ENCODE measurements at places on chromosomes 7 and 10.

GRCh38 chr10:2541176-2541575 lies 526.2 kb upstream of the PFKP start:
- DNase-seq, result no peak

DNA sequence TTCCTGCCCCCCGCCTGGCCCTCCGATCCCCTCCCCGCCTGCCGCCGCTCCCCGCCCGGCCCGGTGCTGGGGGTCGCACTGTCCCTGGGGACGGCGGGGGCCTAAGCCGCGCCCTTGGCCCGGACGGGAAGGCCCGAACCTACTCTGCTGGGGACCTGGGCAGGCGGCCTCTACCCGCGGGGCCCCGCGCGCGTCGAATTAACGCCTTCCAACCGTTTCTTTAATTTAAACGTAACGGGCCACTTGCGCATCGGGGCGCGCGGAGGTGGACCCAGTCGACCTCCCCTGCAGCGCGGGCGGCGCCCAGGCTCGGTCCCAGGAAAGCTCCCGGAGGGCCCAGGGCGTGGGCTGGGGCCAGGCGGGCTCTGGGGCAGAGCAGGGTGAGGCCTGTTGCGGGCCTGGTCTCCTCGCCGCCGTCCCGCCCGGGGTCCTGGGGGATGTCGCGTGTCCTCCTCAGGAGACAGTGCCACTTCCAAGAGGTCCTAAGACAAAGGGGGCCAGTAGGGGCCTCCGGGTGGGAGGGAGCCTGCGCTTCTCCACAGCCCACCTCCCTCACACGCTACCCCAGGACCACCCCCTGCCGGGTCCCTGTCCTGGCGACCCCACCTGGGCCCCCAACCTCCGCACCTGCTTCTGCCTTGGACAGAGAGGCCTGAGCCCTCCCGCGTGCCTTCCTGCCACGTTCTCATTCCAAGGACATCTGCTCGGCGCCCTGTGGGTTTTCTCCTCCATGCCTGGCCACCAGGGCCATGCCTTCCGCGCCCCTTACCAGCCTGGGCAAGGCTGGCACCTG lies 658 bp upstream of the PTPRN2 start:
- no peak for DNase-seq

DNA sequence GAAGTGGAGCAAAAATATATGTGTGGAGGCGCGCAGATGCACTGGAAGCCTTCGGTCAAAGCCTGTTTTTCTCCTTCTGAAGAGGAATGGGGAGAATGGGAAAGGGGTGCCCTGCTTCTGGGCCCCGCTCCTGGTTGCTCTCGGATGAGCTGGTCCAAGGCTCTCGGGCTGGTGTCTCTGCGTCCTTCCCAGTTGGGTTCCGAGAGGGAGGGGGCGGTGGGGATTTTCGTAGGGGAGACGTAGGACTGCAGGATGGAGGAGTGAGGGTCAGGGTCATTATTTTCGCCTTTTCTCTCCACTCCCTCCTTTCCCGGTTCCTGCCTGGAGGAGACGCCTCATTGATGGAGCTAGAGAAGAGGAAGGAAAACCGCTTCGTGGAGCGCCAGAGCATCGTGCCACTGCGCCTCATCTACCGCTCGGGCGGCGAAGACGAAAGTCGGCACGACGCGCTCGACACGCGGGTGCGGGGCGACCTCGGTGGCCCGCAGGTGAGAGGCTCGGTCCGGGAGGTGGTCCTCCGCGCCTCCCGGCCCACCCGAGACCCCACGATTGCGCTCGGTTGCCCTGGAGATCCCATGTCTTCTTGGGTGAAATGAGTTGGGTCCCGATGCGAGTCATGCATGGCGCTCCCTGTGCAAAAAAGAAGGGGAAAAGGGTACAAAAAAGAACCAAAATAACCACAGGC lies 790 bp downstream of the ADAM22 start:
- no peak for DNase-seq

DNA sequence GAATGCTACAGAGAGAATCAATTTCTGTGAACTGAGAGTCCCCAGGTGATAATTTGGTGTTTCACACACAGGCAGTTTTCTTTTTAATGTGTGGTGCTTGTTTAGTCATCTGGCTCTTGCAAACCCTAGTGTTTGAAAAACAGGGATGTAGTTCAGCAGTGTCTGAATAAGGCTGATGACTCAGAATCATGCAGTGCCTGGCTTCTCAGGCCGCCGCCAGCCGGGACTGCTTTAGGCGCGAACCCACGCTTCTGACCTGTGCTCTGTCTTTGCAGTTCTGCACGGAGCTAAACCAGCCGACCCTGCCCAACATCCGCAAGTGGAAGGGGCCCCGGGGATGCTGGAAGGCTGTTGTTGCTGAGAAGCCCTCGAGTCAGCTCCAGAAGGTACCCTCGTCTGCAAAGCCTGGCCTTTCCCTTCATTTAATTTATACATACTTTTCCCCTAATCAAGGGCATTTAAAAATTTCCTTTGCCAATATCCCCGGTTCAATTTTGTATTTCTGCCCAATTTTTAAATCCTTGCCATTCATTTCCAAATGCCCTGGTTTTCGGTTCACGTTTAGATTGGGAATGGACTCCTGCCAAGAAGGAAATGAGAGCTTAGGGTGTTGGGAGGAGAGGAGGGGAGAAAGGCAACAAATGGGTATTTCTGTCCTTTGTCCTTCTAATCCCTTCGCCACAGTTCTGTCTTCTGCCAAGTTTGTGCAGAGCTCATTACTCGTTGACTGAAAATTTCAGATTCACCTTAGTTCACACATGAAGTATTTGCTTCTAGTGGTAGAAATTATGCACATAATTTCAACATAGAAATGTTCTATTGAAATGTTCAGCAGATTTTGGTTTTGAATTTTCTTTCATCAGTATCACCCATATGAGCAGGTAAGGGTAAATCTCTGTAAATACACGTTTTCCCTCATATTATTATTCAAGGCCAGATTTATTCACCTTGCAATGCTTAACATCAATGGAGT lies 108.5 kb upstream of the ANLN start:
- DNase-seq, result no peak

DNA sequence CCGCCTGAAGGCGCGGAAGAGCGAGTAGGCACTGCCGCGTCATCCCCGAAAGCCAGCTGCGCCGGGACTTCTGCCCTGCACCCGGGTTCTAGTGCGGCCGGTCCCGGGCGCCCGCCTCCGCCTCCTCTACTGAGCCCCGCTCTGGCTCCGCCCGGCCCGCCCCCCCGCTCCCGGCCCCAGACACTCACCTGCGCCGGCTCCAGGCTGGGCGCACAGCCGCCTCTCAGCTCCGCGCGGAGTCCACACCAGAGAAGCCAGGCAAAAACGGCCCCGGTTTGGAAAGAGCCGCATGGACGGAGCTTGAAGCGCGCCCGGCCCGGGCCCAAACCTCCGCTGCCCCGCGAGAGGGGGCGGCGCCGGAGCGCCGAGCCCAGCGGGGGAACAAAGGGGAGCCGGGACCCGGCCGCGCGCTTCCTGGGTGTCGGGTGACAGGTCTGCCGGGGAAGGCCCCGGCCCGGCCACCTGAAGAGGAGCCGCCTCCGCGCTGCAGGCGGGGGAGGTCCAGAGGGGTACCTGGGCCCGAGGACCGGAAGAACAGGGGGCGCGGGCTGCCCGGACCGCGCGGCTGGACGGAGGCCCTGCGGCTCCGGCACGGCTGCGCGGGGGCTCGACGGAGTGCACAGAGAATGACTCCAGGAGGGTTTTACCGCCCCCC lies 168.2 kb downstream of the NRF1 start:
- DNase-seq, result no peak

- no peak for DNase-seq
These were observed 130.0 kb upstream of the LRRTM3 start for GRCh38 chr10:66795866-66796265.

- no peak for DNase-seq
These were observed 281.7 kb downstream of the BBS9 start for GRCh38 chr7:33411020-33411419.

DNA sequence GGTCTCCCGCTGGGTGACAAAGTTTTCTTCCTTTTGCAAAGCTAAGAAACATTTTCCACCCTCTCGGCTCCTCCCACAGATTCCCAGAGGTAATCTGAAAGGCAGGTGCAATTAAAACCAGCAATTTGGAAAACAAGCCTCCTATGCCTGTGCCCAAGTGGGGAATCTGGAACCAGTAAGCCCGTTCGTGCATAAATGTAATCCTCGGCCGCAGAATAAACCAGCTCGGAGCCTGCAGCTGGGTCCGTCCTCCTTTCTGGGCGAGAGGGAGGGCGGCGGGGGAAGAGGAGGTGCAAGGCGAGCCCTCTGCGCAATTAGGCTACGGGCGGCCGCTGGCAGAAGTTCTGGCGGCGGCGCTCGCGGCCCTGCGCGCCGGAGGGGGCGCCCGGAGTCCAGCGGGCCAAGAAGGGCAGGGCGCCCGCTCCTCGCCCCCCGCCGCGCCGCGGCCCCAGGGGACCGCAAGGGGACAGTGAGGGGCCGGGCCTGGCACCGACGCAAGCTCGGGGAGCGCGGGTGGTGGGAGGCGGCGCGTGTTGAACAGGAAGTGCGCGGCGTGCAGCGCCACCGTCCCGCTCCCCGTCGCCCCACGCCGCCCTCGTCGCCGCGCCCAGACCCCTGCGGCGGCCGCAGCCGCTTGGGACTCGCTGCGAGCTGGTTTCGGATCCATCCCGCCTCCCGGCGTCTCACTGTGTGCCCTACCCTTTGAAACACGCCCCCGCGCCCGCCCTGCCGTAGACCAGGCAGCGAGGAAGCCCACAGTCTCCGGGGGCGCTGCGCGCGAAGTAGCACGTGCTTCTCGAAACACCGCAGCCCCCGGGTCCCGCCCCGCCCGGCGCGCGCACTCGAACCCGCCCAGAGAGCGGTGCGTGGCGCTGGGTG lies at the start of gene PRKAG2:
TSS of gene PRKAG2 (minus strand) at position 217 of the 879 bp plus-strand sequence. CDS start 495 bp downstream, outside the sequence.
- DNase-seq, result peak; percentile 66

GRCh38 chr10:45544191-45544590 lies 128.4 kb downstream of the ZFAND4 start:
- no peak for DNase-seq

GRCh38 chr7:92647652-92648051 lies 57.5 kb upstream of the FAM133B start:
- no peak for DNase-seq

GRCh38 chr7:134823400-134823799 lies 44.0 kb downstream of the CALD1 start:
- DNase-seq, result no peak

GRCh38 chr10:28939281-28940157 lies 262.2 kb downstream of the BAMBI start:
- DNase-seq, result no peak

GRCh38 chr10:127013211-127013656 lies 108.0 kb downstream of the DOCK1 start:
- DNase-seq, result no peak

- DNase-seq, result no peak
These were observed 93.2 kb downstream of the INPP5A start for GRCh38 chr10:132630666-132631337.
